ENCODE measurements at places on chromosomes 1 and 21. TPM values are rescaled to one million over a fixed set of nuclear protein-coding genes. Genes with fewer than 3 reads are reported as not detected.

DNA sequence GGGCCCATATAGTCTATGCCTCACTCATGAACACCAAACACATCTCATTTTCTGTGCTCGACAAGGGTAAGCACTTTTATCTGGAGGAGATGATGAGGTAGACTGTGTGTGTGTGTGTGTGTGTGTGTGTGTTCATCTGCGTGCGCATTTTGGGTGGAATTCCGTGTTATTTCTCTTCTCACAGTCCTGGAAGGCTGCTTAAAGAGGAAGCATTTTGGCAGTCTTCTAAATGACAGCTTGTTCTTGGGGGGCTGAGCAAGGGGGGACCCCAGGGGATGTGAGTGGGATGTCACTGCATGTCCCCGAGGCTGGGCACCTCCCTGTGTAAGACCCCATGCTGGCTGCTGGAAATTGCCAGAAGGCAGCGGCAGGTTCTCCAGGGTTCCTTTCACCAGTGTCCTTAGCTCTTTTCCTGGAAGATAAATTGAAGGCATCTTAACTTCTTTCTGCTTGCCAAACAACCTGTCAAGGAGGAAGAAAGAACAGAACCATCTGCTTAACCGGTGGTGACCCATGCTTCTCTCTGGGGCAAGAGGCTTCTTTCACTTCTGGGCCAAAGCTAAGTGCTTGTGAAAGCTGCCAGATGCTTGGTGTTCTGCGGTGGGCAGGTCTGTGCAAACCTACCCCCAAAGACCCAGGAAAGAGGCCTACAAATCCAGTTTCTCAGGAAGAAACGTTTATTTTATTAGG lies 9.9 kb upstream of the RD3 start:
- no peak for DNase-seq

PTCH2 gene
- 0.35 TPM for total RNA-seq

DNA sequence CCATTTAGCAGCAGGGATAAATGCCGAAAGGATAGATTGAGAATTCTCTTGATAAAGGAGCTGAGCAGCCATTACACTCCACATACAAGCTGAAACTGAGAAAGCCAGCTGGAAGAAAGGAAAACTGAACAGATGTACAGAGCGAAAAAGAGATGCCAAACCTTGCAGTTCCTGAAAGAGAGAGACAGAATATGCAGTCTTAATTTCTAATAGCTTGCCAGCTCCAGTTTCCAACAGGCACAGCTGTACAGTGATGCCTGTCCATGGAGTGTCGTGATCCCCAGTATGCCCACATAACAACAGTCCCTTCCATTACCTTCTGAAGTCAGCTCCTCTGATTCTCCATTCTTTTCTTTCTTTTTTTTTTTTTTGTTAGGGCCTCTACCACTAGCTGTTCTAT lies 22.7 kb downstream of the ABL2 start:
- no peak for DNase-seq

CYP4A22 gene
- total RNA-seq = not detected

DNA sequence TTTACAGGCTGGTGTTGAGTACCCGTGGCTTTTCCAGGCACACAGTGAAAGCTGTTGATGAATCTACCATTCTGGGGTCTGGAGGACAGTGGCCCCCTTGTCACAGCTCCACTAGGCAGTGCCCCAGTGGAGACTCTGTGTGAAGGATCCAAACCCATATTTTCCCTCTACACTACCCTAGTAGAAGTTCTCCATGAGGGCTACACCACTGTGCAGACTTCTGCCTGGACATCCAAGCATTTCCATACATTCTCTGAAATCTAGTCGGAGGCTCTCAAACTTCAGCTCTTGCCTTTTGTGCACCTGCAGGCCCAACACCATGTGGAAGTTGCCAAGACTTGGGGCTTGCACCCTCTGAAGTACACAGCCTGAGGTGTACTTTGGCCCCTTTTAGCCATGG lies 227.8 kb downstream of the BACH1 start:
- DNase-seq = no peak

- DNase-seq = no peak
Observed at GRCh38 chr1:82921759-82922158, 1077.2 kb downstream of the TTLL7 start.

PIGV gene
- 3.9 TPM for total RNA-seq

DNA sequence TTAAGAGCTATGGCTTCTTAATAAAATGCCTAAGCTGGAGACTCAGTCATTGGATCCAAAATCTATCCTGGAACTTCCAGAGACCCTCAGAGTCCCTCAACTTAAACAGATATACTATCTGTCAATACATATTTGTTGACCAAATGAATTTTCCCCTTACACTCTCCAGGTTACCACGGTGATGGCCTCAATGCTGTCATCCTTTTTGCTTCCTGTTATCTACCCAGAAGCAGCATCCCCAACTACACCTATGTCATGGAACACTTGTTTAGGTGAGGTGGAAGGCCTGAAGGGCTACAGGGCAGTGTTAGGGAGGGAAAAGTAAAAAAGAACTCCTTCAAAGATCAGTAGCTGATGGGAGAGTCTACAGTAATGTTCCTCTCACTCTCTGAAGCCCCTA lies 4.4 kb upstream of the C1orf56 start:
- DNase-seq = no peak

CFHR1 gene
- total RNA-seq = not detected

PI4KB gene
- 47.7 TPM for total RNA-seq

INTS7 gene
- total RNA-seq = 8.4 TPM

CCDC27 gene
- total RNA-seq = not detected

NBPF6 gene
- not detected for total RNA-seq

REN gene
- not detected for total RNA-seq

CLCA1 gene
- total RNA-seq = not detected

NTRK1 gene
- total RNA-seq = 1.4 TPM

- DNase-seq = no peak
Observed at GRCh38 chr1:215987092-215987875, 420.2 kb downstream of the KCTD3 start.

- no peak for DNase-seq
Observed at GRCh38 chr1:224433701-224434672, 610 bp downstream of the WDR26 start.

DNA sequence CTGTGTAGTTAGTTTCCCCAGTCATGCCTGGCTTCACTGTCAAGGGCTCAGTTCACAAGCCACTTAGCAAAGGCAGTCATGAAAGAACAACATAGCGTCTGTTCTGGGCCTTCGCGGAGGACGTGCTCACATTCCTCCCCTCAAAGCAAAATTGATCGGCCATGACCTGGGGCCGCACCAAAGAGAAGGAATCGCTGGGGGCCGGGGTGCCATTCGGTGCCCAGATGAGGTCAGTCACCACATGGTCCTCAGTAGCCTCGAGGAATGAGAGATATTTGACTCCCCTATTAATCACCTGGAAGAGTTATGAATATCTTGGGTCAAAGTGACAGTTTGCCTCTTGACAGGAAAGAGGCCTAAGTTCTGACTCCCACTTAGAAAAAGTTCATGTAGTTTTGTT lies 251.1 kb upstream of the JUN start:
- no peak for DNase-seq

HSD3B1 gene
- total RNA-seq = not detected

DNA sequence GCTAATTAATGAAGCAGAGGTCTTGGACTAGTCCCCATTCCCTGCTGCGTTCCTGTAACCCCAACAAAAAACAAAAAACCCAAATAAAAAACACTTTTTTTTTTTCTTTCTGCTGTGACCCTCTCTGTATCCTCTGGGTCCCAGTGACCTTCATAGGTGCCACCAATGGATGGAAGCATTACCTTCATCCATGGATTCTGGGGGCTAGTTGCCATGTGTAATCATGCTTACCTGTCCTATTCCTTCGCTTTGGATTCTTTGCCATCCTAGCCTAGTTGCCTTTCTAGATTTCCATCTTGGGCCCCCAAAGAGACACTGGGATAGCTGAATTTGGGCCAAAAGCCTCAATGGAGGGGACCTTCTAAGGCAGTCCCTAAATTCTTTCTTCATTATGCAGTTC lies 1208.7 kb downstream of the BRINP3 start:
- DNase-seq = no peak

METTL18 gene
- total RNA-seq = 4.2 TPM

DNA sequence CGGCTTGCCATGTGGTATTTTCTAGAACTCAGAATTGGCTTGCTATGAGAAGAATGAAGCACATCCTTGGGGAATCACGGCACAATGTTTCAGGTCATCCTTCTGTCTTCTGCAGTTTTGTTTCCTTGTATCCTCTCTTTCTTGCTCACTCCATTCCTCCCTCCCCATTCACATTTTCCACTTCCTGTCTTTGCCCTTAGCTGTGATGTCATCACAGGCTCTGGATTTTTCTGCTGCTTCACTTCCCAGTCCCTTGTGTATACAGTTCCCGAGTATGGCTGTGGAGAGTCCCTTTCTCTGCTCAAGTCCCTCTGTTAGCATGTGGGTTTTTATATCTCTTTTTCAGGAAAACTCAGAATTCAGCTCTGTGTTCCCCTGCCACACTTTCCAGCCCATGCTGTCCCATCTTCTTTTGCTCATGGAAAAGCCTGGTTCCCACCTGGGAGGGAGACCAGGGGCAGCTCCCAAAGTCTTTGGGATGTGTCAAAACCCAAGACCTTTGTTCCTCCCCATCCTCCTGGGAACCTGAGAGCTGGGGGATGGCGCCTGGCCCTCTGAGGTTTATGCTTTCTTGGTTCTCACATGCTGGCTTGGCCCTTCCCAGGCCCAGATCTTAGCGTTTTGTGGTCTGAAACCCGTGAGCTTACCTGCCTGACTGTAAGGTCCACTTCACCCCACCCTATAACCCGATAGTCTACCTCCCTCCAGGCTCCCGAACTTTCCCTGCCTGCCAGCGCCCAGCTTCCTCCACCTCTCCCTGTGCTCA lies 4.8 kb upstream of the RGS16 start:
- no peak for DNase-seq

- DNase-seq = peak; percentile 79
Observed at GRCh38 chr1:200302192-200302920, 107.5 kb downstream of the ZNF281 start.

DNA sequence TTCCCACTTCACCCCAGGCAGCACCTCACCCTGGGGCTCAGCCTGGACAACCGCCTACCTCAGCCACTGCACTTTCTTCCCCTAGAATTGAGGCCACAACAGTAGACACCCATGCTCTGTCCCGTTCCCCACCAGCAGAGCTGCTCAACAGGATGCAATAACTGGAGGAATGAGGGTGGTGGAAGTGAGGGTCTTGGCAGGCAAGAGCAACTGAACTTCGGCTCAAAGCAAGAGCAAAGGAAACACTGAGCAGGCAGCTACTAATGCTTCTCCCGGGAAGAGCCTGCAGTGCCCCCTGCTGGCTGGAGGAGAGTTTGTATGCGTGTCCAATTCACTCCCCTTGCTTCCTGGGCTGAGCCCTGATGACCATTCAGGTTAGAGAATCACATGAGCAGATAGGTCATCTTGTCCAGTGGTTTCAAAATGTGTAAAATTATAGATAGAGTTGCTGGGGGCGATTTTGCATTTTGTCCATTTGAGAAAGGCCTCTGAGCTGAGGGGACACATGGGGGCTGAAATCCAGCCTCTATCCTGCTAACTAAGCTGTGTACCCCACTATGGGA lies 13.9 kb downstream of the NT5C1A start:
- no peak for DNase-seq

IGSF3 gene
- 5.2 TPM for total RNA-seq

CYP2J2 gene
- total RNA-seq = 160 TPM

DNA sequence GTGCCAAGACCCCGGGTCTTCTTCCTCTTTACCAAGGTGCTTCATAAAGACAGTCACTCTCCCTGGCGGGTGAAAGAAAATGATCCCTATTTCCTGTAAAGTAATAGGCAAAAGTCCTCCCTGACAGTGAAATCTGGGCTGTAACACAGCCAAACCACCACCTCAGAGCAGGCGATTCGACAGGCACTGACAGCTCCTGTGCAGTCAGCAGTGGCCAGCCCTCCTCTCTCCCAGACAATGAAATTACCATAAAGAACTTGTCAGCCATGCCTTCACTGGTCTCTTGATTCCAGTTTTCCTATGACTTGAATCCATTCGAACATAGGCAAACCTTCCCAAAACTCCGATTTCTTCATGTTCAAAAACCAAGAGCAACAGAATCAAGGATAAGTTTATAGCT lies 492.2 kb upstream of the DAB1 start:
- no peak for DNase-seq

TNFRSF9 gene
- 0.22 TPM for total RNA-seq

AMY1A gene
- total RNA-seq = not detected

GRCh38 chr1:27332536-27333281 lies 9.1 kb upstream of the SYTL1 start:
- DNase-seq = no peak

DNA sequence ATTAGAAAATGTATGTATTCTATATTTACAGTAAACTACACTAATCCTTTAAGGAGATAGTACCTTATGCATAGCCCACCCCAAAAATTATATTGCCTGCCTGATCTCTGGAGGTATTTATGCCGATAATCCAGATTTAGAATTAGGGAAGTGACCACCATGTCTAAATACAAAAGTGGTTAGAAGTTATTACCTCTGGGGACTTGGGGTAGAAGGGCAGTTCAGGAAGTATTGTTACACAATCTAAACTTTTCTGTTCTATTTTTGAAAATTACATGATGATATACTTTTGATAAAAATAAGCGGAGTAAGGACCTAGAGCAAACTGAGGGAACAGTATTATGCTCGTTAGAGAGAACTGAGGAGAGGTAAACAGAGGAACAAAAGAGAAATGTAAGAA lies 90.5 kb upstream of the ZP4 start:
- no peak for DNase-seq

DNA sequence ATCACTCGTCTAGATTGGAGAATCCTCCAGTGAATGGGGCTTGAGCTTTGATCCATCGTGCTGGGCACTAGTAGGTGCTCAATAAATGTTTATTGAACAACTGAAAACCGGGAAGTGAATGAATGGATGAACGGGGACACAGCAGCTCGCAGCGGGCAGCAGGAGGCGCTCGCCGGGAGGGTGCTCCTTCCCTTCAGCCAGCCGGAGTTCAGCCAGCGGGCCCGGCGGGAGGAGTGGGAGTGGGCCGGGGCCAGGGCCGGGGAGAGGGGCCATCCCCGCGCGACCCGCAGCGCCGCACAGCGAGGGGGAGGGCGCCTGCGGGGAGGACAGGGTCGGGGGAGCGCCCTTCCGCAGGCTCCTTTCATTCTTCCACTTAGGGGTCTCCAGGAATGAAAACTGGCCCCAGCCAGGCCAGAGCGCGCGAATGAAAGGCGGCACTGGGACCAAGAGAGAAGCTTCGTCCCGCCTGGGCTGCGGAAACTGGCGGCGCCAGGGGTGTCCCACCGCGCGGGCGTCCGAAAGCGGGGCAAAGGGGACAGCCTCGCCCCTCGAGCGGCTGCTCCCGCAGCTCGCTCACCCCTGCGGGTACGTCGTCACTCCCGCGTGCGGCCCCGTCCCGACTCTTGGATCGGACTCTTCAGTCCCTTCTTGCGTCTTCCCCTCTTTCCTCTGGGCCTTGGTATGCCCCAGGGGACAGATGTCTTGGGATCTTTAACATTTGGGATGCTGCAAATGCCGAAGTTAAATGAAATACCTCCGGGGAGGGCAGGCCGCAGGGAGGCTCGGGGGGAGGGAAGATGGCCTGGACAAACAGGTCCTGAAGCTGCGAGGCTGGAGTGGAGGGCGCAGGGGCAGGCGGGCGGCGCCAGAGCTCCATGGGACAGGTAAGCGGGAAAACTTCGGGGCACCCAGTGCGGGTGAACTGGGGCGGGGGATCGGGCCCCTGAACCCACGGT lies 3.6 kb upstream of the INAVA start:
- DNase-seq = no peak

PSRC1 gene
- 0.59 TPM for total RNA-seq

LRRN2 gene
- total RNA-seq = 1.6 TPM

OPRD1 gene
- total RNA-seq = not detected

All from cardiac septum (tissue), 1 donor.